Hepatocyte (in vitro differentiated cells): ENCODE measurements at places on chromosomes 5 and 9. TPM values are rescaled to one million over a fixed set of nuclear protein-coding genes. Genes with fewer than 3 reads are reported as not detected.

DNA sequence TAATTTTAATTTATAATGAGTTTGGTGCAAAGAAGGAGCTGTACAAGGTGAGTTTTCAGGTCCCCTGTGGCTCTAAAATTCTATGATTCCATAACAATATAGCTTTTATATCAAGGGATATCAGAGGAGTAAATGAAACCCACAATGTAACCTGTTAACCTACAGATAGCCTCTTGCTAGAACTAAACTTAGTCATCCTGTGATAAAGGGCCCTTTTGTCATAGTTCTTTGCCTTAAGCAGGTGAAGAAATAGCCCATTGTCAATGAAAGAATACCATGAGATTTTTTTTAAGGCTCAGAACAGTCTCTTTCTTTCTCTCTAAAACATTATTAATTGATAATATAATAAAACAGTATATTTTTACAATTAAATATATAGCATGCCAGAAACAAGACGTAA, 127.8 kb downstream of the NFIB start:
- no peak for DNase-seq

- no peak for DNase-seq
Measured at GRCh38 chr5:159909126-159909525, 7.2 kb upstream of the ADRA1B start.

DNA sequence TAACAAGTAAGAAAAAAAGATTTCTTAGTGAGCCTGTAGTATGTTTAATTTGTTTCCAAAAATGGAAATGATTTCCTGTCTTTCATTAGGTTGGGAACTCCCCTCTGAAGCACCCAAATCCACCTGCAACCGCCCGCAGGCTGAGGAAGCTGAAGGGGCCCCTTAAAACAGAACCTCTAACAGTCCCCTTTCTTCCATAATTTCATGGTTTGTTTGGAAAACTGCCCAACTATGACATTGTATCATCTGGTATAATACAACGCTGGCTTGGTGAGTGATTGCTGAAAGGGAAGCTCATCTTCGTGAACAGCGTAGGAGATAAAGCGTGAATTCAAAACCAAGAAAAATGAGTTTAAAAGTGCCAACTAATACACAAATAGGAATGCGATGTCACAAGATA, 215.5 kb downstream of the FSTL4 start:
- DNase-seq, result no peak

GRCh38 chr5:93431250-93431649, 149.8 kb downstream of the NR2F1-AS1 start:
- DNase-seq, result no peak

DNA sequence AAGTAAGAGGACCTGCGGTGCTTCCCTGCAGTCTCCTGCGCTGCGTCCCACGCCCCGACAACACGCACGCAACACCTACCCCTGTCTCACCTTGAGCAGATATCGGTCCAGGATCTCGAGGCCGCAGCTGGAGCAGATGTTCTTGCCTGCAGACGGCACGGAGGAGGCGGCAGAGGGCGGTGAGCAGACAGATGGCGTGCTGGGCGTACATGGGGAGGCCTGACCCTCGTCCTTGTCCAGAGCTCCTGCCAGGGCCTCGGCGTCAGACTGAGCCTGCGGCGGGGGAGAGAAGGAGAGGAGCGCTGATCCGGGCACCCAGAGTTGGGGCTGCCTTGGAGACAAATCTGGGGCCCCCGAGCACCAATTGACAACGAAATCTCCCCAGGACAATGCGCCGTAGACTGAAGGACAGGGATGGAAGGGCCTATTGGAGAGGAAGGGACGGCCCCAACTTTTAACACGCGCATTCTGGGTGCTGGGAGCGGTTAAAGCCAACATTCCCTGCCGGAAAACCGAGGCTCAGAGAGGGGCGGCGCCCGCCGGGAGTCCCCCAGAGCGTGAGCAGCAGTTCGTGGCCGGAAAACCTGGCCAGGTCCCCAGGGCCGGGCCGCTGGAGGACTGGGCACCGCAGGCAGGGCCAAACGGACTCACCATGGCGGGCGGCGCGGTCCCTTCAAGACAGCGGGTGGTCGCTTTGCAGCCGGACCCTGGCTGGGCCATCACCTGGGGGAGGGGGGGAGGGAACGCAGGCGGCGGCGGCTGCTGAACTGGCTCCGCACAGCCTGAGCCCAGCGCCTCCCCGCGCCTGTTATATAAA, 1.8 kb downstream of the LHX6 start:
- DNase-seq, result no peak

- no peak for DNase-seq
Measured at GRCh38 chr9:35599763-35600604, 5.1 kb upstream of the TESK1 start.

ELL2 gene
- polyA plus RNA-seq, result 31.9 and 34.6 TPM in 2 replicates

DNA sequence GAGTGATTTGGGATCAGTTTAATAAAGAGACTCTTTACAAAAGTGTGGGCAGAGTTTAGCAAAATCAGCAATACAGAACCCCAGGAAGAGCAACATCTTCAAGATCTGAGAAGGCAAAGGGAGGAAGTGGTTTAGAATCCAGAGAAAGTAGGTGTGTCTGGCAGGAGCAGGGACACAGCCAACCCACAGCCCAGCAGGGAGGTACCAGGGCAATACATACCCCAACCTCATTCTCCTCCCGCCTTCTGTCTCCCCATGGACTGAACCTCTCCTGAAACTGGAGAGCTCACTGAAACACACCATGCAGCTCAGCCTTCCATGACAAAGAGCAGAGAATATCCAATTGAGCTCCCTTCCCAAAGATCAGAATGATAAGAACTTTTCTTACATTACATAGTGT, 283.4 kb downstream of the PRELID2 start:
- no peak for DNase-seq

DNA sequence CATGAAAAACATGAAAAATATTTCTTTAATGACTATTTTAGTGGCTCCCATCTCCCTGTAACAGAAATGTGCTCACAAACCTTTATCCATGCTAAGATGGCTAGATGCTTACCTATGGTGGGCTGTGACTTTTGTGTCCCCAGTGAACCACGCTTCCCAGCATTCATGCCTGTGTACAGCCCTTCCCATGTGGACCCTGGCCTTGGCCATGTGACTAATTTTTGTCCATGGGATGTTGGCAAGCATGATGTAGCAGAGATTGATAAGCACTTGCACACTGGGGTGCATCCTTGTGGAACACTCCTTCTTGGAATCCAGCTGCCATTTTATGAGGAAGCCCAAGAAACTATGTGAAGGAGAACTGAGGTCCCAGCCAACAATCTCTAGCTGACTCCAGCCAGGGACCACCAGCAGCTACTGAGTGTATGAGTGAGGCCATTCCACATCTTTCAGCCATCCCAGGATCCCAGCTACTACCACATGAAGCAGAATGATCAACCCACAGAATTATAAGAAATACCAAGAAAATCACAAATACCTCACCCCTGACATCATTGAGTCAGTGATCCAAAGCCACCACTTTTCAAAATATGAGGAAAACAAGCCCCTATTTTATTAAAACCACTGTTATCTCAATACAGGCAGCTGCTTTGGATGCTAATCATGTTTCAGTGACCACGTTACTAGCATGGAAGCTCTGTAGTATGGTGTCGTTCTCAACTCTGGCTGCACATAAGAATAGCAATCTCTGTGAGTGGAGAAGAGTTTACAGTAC, 16.1 kb upstream of the RAI14 start:
- DNase-seq, result no peak

CDC42SE2 gene
- 21.9 and 27.2 TPM in 2 replicates for polyA plus RNA-seq

GRCh38 chr5:122457178-122457826, 145.3 kb downstream of the SNCAIP start:
- no peak for DNase-seq

- no peak for DNase-seq
Measured at GRCh38 chr9:37622462-37622861, 28.3 kb upstream of the FRMPD1 start.

DNA sequence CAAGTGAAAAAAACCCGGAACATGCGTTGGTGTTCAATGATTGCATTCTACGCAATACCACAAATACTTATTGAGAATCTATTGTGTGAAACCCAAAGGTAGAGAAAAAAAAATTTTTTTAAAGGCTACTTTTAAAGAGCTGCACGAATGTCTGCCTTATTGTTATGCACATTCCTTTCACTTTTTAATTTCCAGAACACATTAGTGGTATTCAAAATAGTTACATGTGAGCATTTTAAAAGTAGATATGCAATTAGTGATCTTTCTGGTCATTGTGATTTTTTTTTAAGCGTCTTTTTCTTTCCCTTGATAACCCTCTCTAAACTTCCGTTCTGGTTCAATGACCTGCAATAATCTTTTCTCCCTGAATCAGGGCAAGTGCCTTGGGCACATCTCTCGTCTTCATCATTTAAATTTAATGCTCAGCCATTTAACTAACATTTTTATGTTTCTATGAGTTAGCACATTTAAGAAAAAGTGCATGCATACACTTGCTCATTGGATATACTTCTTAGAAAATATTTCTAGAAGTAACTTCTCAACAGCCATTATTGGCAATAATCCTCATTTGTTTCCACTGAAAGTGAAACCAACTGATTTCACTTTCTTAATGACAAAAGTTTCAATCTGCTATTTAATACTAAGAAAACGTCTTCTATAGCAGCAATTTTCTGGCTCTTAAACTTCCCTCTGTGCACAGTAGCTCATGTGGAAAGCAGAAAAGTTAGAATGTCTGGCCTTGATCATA, 80.3 kb downstream of the CDH6 start:
- DNase-seq, result no peak

DNA sequence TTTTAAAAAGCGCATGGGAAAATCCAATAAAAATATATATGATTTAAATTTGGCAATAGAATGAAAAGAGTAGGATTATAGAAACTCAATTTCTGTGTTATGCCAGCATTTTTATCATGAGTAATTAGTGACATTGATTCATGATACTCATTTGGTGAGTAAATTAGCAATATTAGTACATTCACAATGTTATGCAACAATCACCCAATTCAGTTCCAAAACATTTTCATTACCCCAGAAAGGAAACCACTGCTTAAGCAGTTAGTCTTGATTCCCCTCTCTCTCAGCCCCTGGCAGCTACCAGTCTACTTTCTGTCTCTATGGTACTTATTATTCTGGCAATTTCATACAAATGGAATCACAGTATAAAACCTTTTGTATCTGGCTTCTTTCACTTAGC, 27.0 kb downstream of the OSMR start:
- no peak for DNase-seq

- DNase-seq, result no peak
Measured at GRCh38 chr9:731474-731873, 110.0 kb upstream of the DMRT1 start.

ANKRD20A1 gene
- 0.27 and 1.9 TPM in 2 replicates for polyA plus RNA-seq

DNA sequence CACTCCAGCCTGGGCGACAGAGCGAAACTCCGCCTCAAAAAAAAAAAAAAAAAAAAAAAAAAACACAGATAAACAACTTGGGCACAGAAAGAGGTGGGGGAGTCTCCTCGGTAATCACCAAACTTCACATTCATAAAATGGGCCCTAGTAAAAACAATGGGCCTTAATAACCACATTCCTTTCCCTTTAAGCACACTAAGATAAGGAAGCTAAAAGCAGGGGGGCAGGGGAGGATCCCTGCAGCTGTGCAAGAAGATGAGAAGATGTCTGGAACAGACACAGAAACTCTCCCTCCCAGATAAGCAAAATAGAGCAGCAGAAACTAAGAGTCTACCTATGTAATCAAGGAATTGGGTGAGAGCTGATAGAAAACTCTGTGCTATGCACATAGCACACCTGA, 111.2 kb upstream of the FAM174A start:
- no peak for DNase-seq

DNA sequence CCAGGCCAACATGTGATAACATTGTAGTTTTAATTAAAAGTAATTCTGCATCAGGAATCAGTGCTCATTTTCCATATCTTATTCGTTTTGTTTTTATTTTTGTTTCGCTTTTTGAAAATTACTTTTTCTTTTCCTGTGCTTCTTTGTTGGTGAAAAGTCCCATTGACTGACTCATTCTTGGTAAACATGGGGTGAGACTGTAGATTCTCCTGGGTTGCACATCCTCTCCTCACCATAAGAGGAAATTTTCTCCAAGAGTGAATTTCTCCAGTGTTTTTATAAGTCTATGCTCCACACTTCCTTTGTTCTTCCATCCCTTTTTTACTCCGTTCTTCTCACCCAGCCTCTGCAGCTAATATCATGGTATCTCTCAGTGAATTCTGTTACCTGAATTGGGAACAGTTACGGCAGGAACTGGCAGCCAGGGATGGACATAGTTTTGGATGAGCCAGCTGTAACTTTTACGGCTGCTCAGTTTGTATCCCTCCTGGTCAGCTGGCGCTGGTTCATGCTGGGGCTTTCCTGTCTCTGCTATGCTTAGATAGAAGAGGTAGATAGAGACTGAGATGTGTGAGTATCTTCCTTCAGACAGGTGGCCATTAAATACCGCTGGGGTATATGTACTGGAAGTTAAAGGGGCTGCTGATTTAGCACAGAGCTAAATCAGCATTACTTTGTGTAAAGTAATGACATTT, 80.0 kb downstream of the MAN2A1 start:
- no peak for DNase-seq

CCDC187 gene
- polyA plus RNA-seq, result 0.23 and 0.75 TPM in 2 replicates

ECSCR gene
- 0.42 and 1.3 TPM in 2 replicates for polyA plus RNA-seq

GRCh38 chr5:62685221-62685620, 106.6 kb downstream of the LRRC70 start:
- DNase-seq, result no peak

DNA sequence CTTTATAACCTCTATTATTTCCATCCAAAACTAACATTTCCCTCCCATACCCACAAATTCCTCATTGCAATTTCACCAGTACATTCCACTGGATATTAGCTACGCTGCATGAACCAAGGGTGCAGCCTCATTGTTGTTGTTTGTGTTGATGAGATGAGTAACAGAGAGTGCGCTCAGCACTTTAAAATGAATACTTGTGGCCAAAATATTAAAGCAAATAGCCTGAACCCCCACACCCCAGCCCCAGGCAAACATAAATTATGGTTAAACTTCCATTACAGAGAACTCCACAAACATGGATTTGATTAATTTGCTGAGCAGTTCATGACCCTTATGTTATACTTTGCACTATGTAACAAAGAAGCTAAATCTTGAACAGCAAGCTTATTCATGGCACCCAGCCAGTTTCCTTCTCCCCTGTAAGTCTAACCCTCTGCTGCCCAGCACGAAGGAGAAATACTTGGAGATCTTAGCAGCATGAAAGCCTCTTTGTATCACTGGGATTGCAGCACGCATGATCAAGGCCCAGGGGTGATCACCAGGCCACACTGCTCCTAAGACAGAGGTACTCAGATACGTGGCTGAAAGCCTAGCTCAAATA, 205.0 kb downstream of the DOCK8 start:
- peak; percentile 20 for DNase-seq

GRCh38 chr5:173706700-173707099, 90.2 kb upstream of the BOD1 start:
- no peak for DNase-seq

- peak; percentile 10 for DNase-seq
Measured at GRCh38 chr5:127615916-127616315, 33.0 kb upstream of the CTXN3 start.
